ENCODE measurements at places on chromosomes 3 and 15.
A peak's percentile ranks its signal among the peaks of the same experiment; 100 is the strongest.

GRCh38 chr15:34243226-34243625 is 18.4 kb downstream of the EMC4 start:
- no peak for DNase-seq

DNA sequence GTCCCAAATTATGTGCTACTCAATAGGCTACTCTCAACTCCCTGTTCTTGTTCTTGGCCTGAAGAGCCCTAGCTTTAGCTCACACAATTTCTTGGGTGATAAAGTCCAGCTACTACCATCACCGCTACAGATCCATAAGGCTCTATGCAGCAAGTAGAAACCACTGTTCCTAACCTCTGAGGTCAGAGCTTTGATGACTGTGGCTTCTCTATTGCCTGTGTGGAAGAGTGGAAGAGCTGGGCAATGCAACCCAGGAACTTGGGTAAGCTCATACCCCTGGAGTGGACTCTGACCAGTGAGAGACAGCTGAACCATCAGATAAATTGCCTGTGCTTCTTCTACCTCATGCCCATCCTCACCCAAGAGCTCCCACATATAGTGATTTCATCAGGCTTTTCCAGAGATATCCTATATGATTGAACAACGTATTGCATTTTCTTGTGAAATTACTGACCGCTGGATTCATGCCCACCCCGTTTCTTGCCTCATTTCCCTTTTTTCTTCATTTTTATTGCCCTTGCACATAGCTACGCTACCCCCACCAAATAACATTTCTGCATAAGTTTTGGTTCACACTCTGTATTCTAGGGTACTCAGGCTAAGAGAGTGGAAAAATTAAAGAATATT is 172.3 kb upstream of the MBNL1 start:
- DNase-seq, result no peak

DNA sequence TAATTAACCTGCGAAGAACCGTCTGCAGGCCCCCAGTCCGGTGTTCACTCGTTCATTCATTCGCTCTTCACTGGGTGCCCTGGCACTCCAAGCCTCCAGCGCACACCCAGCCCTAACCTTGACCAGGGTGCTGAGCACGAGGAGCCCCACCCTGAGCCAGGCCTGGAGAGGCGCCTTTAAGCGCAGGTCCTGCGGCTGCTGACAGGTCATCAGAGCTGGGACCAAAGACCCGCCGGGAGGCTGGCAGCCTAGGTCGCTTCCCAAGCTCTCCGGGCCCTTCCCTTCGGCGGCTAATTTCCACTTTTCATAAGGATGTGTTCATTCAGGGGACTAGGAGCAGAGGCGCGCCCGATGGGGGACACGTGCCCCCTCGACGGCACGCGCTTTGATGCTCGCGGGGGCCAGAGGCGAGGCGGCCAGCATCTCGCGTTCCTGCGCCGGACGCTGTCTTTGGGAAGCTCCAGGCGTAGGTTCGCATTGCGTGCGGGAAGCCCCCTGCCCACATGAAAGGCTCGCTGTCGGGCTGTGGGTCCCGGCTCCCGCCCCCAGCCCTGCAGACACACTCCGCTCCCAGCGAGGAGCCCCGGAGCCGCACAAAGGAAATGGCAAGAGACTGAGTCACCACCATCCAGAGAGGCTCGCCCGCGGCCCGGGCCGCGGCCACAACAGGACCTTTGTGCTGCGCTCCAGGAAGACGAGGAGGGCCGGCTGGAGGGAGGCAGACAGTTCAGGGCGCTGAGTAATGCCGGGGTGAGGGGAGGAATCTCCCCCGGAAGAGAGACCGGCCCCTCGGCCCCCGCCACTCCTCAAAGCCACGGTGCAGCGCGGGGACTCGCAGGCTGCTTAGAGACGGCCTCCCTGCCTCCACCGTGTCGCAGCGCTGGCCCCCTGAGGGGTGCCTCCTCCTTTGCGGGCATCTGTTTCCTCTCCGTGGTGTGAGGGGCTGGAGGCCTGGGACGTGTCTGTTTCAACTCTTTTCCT is 266.4 kb upstream of the HES1 start:
- DNase-seq, result no peak

DNA sequence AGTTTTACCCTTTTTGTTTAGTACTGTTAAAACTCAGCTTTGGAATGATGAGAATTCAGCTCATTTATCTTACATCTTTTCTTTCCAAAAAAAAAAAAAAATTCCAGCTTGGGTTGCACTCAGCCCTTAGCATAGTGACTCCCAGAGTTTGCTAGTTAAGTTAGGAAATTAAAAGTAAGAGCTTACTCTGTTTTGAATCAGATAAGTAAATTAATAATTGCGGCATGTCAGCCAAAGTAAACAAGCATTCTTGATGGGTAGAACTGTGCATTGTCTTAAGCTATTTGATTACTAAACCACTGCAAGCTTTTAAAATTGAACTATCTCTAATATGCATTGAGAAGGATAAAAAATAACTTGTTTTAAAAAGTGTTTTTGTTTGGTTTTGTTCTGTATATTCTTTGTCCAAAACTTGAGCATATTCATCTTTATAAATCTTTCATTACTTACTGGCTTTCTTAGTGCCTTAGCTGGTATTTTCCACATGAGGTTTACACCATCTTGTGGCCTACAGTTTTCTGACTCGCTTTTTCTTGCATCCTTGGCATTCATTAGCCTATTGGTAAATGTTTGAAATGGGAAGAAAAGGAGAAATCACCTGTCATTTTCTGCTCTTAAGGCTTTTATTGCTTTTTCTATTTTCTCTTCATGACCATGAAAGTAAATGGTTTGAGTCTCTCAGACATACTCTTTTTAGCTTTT is 107.6 kb downstream of the FILIP1L start:
- DNase-seq, result no peak

GRCh38 chr3:51974963-51975851 is at the start of gene ABHD14A:
Gene ABHD14A (plus strand): TSS chr3:51975064. CDS start chr3:51975136, 72 bp downstream.
- DNase-seq, result peak; percentile 62

DNA sequence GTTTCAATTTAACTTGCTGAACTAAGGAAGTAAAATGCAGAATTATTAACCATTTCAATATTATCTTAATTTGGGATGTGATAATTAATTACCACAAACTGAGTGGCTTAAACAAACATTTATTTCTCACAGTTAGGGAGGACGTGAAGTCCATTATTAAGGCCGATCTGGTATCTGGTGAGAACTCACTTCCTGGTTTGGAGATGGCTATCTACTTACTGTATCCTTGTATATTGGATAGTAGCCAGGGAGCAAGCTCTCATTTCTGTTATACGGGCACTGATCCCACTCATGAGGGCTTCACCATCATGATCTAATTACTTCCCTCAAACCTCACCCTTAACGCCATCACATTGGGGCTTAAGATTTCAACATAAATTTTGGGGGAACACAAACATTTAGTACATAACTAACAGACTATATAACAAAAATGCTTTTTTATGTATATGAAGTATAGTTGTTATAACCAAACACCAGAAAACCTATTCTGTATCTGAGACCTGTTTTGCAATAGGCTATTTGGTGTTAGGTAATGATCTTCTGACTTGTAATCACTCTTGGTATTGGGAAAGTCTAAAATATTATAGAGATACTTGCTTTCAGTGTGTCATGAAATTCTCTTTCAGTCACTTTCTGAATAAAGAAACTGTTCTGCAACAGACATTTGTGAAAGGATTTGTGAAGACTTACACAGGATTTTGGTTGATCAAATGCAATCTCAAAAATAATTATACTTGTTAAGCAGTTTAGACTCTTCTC is 4.7 kb upstream of the KPNA4 start:
- no peak for DNase-seq

- no peak for DNase-seq
Measured at GRCh38 chr15:45529613-45530012, 7.1 kb upstream of the SLC30A4 start.

- no peak for DNase-seq
Measured at GRCh38 chr3:81289676-81290075, 471.8 kb downstream of the GBE1 start.

DNA sequence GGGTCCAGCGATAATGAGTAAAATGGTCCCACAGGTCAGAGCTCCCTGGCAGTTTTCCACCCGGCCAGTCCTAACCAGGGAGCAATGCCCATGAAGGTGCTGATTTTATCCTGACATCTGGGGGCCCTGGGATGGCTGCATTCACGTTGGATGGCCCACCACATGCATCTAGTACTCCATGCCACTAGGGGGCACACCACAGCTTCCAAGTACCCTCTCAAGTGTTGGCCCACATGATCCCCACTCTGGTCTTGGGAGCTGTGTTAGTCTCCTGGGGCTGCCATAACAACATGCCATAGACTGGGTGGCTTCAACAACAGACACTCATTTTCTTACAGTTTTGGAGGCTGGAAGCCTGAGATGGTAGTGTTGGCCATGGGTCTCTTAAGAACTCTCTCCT is 225.5 kb downstream of the SLCO3A1 start:
- DNase-seq, result no peak

DNA sequence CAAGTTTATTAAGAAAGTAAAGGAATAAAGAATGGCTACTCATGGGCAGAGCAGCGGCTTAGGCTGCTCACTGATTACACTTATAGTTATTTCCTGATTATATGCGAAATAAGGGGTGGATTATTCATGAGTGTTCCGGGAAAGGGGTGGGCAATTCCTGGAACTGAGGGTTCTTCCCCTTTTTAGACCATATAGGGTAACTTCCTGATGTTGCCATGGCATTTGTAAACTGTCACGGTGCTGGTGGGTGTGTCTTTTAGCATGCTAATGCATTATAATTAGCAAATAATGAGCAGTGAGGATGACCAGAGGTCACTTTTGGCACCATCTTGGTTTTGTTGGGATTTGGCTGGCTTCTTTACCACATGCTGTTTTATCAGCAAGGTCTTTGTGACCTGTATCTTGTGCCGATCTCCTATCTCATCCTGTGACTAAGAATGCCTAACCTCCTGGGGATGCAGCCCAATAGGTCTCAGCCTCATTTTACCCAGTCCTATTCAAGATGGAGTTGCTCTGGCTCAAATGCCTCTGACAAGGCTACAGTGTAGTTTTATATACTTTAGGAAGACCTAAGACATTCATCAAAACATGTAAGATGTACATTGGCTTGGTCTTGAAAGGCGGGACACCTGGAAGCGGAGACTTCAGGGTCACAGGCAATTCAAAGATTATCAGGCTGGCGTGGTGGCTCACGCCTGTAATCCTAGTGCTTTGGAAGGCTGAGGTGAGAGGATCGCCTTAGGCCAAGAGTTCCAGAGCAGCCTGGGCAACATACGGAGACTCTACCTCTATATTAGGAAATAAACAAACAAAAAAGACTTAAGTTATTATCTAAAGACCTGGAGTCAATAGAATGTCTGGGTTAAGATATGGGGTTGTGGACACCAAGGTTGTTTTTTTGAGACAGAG is 3.2 kb upstream of the BLOC1S6 start:
- no peak for DNase-seq

DNA sequence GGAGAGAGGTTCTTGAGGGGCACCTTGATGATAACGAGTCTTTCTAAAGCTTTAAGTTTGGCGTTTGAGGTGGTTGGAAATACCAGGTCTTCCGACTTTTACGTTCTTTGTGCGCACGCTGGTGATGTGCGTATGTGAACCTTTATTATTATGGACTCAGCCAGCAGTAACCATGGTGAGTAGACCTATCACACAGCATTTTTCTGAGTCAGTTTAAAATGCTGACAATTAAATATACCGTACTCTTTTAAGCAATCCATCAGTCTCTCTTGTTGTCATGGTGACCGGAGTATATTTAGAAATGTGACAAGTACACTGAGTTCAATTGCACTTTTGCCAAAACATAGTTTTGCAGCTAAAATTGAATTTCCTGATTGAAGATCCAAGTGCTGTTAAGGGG is 172.2 kb downstream of the LPP start:
- DNase-seq, result no peak

- DNase-seq, result no peak
Measured at GRCh38 chr15:90007076-90007460, 5.9 kb downstream of the ZNF710 start.

DNA sequence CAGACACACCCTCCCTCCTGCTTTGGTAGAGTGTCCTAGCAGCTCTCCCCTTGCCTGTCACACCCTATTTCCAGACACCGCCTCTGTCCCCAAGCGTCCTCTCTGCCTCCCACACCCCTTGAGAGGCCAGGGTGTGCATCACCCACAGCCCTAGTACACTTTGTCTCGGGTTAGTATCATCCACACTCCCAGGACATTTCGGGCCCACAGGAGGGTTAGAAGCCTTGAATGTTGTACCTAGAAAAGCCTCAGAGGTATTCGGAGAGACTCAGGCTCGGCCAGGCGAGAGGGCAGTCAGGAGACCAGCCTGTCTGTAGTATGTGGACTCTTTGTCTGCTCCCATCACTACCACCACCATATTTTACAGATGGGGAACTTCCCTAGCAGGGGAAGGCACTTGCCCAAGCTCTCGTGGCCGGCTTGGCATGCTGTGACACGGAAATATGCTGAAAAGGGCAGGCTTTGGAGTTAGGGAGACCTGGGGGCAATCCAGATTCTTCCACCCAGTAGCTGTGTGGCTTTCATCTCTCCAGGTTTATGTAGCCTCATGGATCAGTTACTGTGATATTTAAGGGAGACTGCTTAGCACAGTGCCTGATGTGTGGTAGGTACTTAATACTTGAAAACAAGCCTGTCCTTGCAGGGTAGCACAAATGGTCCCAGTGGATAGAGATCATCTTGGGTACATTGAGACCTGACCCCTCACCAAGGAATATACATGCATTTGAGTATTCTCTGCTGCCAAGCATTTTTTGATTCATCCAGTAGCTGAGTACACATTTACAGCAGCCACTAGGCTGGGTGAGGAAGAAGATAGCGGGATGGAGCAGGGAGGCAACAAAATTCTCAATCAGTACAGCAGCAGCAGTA is 1.4 kb downstream of the TMEM43 start:
- DNase-seq, result no peak

DNA sequence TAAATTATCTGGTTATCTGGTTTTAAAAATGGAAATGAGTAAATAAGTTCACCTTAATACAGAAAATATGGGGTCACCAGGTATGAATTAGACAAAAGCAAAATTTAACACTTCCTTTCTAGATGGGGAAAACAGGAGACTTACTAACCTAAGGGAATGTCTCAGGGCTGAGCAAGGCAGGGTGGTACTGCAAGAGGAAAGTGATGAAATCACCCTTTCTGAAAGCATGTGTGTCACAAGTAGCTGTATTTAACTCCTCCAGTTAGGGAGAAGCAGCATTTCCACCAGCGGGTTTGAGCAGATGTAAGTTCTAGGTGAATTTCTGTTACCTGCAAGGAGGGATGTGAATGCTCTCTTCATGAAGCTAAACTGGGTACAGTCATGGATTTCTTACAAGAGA is 629.1 kb downstream of the MECOM start:
- DNase-seq, result no peak

DNA sequence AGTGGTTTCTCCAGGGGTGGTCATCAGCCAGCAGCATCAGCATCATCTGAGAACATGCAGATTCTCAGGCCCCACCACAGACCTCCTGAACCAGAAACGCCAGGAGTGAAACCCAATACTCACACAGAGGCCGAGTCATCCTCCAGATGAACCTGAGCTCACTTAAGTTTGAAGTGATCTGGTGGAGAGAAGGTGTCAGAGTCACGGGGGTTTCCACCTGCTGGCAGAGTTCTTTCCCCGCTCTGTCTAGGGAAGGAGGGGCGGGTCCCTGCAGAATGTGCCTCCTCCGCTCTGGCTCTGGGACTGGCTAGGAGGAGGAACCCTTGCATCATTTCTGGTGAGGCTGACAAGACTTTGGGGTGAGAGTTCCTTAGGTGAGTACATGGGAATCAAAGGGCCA is 13.3 kb upstream of the KIF23 start:
- no peak for DNase-seq
